Cortex of kidney (tissue), 1 donor: ENCODE measurements at places on chromosomes 11 and 22.

- DNase-seq: no peak
Observed at GRCh38 chr11:762421-763072, 14.7 kb downstream of the GATD1 start.

GRCh38 chr11:62435846-62436660 is 17.2 kb downstream of the SCGB1A1 start:
- DNase-seq: no peak

- no peak for DNase-seq
Observed at GRCh38 chr11:17413414-17414316, 25.2 kb upstream of the KCNJ11 start.

DNA sequence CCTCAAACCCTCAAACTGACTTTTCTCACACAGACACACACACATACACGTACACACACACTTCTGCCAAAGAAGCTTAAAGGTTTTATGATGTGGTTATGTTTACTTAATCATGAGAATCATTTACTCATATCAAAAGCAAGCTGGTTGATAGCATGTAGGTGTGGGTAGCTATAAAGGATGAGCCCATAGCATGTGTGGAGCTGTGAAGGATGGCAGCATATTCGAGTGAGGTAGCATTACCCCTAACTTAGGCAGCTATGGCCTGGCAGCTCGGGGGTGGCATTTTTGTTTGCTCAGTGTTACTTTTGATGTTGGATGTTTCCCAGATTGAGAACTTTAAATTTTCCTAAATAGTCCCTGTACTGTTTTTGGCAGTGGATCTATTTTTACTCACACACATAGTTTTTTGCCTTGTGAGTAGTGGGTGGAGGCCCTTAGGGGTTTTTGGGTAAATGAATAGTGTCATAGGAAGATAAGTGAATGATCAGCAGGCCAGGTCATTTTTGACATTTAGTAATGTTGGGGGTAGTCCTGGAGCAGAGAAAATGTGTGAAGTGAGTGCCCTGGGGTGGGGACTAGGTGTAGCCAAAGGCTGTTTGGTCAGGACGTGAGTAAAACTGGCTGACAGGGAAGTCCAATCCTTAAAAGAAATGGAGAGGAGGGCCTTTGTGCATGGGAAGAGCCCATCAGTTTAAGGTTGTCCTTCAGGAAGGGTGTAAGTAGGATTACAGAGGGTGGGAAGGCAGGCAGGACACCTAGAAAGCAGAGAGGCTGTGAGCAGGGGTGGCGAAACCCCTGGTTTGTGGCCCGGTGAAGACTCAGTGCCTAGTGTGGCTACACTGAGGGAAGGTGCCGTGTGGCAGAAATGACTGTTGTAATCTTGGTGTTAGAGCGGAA is 7.1 kb downstream of the YWHAH start:
- DNase-seq: no peak

GRCh38 chr22:25966448-25966913 is 202.8 kb upstream of the SEZ6L start:
- DNase-seq: no peak

DNA sequence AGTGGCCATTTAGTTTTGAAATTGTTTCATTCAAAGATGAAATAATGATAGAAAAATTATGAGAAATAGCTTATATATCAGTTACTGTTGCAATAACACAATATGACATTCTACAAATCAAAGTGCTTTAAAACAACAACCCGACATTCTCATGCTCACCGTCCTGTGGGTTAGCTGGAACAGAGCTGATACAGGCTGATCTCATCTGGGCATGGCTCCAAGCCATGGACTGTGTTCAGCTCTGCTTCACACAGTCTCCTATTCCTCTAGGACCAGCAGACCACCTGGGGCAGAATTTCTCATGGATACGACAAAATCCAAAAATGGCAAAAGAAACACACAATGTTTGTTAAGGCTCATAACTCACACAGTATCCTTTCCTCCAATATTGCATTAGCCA is 178.6 kb downstream of the CNTN5 start:
- DNase-seq: no peak

DNA sequence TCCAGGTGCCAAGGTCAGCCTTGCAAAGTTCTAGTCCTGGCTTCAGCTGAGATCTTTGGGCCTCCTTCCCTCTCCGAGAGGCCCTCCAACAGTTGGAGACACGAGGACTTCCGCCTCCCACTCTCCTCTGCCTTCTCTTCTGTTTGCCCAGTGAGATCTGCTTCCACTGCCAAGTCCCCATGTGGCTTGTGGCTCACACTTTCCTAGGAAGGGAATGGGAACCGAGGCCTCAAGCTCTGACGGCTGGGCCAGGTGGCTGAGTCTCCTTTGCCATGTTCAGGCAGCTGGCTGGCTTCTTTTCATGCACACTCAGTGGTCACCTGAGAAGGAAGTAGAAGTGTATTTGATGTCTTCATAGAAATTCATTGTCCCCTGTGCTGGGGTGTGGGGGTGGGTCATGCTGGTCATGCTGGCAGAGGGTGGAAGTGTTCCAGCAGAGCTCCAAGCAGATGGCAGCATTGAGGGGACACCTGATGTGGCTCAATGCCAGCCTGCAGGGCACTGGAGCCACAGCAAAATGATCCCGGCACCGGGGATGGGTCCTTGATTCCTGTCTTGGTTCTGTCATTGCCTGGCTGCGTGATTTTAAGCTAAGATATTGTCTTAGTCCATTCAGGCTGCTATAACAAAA is 130.4 kb downstream of the ADAMTS15 start:
- DNase-seq: no peak

DNA sequence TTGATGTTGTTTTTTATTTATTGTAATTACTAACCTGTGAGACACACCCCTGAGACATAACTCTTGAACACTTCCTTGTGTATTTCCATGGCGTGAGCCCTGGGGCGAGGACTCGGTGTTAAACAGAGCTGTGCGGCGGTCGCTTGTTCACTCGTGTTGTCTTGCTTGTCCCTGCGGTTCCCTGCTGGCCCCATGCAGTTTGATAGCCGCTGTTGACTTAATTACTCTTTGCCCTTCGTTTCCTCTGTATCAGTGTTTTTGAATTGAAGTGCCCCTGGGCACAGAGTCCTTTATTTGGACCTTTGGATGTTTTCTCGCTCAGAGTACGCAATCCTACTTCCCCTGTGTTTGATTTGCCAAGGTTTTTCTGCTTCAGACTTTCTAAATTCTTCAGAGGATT is 52.7 kb downstream of the TBC1D22A start:
- DNase-seq: no peak

DNA sequence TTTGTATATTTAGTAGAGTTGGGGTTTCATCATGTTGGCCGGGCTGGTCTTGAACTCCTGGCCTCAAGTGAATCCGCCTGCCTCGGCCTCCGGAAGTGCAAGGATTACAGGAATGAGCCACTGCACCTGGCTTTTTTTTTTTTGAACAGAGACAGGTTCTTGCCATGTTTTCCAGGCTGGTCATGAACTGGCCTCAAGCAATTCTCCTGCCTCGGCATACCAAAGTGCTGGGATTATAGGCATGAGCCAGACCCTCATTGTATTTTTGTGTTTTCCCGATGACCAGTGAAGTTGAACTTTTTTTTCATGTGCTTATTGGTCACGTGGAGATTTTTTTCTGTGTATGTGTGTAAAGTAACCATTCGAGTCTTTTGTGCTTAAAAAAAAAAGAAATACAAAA is 48.2 kb downstream of the KIAA1671 start:
- DNase-seq: no peak
